Panc1 (cell line): ENCODE measurements at places on chromosomes 5 and 9. TPM values are rescaled to one million over a fixed set of nuclear protein-coding genes. Genes with fewer than 3 reads are reported as not detected.

CLIC3 gene
- 6.2 TPM for total RNA-seq

HTR4 gene
- total RNA-seq, result not detected

GRCh38 chr5:143086546-143086907 is 316.4 kb downstream of the ARHGAP26 start:
- DNase-seq, result no peak

- no peak for DNase-seq
Observed at GRCh38 chr9:79489261-79490000, 82.3 kb upstream of the TLE4 start.

PCDHA1 gene
- not detected for total RNA-seq

DNA sequence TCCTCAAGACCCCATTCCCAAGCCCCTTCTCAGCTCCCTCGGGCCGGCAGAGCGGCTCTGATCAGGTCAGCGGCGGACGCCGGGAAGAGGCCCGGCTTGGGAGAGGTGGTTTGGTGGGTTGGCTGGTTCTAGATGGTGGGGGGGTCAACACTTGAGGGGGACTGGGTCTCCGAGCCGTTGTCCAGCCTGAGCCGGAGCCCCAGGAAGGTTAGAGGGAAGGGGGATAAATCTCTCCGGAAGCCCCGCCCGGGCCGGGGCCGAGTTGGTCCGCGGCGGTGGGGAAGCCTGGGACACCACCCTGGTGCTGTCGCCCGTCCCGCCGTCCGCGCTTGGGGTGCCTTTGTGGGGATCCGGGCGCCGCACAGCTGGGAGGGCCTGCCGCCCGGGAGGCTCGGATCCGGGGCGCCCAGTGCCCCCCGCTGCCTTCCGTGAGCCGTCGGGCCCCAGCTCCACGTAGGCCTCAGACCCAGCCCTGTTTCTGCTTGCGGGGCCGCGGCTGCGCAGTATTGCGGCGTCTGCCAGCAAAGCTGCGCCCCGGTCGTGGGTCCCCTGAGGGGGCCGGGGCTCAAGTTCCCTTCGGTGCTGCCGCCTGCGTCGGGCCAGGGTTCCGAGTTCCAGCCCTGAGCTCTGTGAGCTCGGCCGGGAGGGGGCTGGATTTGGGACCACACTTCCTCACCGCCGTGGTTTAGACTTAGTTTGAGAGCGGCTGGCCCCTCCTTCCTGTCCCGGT is 542 bp upstream of the TRIM52 start:
- DNase-seq, result no peak

OTP gene
- 0.05 TPM for total RNA-seq

GRCh38 chr5:180563994-180564393 is 27.3 kb downstream of the SCGB3A1 start:
- no peak for DNase-seq

DNA sequence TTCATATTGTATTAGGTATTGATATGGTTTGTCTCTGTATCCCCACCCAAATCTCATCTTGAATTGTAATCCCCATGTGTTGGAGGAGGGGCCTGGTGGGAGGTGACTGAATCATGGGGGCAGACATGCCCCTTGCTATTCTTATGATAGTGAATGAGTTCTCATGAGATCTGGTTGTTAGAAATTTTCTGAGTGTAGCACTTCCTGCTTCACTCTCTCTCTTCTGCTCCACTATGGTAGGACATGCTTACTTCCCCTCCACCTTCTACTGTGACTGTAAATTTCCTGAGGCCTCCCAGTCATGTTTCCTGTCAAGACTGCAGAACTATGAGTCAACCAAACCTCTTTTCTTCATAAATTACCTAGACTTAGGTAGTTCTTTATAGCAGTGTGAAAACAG is 187.4 kb upstream of the SLC24A2 start:
- DNase-seq, result no peak
